ENCODE measurements at places on chromosomes 5 and 9.

DNA sequence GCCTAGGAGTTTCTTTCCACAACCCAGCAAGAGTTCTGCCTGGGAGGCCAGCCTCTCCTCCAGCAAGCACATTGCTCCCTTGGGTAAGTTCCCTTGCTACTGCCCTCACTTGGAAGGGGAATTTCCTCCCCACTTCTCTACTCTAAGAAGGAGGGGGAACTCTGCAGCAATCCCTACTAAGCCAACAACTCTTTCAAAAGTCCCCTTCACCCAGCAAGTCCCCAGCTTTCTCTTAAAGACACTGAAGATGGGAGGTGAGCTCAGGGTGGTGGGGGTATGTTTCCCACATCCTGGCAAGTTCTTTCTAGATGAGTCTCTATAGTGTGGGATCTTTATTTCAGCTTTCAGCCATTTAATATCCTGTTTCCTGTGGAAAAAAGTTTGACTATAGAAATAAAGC is 49.0 kb downstream of the PDE8B start:
- H3K4me1 ChIP-seq = no peaks in the 10 kb centered on the region
- no peak overlapping the region for H3K27ac ChIP-seq
- no peaks in the 10 kb centered on the region for H3K36me3 ChIP-seq
- H3K27me3 ChIP-seq = no peaks in the 10 kb centered on the region
- no peak overlapping the region for H3K4me3 ChIP-seq

DNA sequence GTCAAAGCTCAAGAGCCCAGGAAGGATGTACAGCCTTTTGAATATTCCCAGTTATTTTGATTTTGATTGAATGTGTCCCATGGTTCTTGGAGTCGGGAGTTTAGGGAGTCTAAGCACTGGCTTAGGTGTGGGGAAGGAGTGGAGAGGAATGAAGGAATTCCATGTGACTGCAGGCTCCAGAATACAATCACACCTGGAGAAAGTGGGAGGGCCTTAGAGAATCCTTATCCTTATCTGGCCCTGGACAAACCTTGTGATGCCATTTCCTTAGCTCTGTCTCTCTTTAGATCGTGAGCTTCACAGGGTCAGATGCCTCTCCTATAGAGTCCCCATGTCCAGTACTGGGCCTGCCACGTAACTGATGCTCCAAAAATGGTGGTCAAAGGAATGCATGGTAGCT is 4.2 kb upstream of the EEIG1 start:
- H3K4me3 ChIP-seq = no peak overlapping the region
- no peaks in the 10 kb centered on the region for H3K36me3 ChIP-seq
- H3K4me1 ChIP-seq = peaks cover 20% of the 10 kb centered on the region
- no peaks in the 10 kb centered on the region for H3K27me3 ChIP-seq
- no peak overlapping the region for H3K27ac ChIP-seq

DNA sequence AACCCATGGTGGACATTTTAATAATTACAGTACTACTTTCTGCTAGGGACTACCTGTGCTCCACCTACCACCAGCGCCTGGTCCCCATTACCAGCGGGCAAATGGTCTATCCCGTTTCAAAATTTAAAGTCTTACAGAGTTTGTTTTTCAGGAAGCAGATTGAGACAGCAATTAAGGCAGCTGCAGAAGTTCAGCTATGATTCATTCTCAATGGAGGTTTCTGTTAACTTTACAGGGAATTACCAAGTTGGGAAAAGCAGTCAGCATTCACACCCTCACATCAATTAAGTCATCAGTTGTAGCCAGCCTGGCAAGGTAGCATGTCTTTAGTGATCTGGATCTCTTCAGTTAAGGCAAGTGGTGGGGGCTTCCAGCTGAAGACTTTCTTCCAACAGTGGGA is 410.6 kb upstream of the DAB2 start:
- no peaks in the 10 kb centered on the region for H3K27me3 ChIP-seq
- H3K36me3 ChIP-seq = no peaks in the 10 kb centered on the region
- H3K4me3 ChIP-seq = no peak overlapping the region
- H3K27ac ChIP-seq = no peak overlapping the region
- no peak for DNase-seq
- no peaks in the 10 kb centered on the region for H3K4me1 ChIP-seq

- H3K36me3 ChIP-seq = no peaks in the 10 kb centered on the region
- H3K27ac ChIP-seq = no peak overlapping the region
- DNase-seq = no peak
- H3K4me3 ChIP-seq = no peak overlapping the region
- no peaks in the 10 kb centered on the region for H3K4me1 ChIP-seq
- no peaks in the 10 kb centered on the region for H3K27me3 ChIP-seq
These were observed 4.8 kb upstream of the HSPA9 start for GRCh38 chr5:138580001-138580400.

DNA sequence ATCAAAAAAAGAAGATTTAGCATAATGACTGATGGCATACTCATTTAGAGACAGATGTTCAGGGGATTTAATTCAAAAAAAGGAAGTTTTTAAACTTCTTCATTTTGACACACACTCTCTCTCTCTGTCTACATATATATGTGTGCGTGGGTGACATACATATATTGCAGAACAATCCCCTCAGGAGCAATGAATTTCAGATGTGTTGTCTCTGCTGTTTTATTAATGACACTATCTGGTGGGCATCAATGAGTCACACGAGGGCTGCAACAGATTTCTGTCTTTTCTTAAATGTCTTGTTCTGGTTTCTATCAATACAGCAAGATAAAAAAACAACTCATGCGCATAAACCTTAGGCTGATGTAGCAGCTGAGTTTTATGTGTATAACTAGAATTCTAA is 123.5 kb upstream of the SLCO6A1 start:
- no peaks in the 10 kb centered on the region for H3K4me1 ChIP-seq
- no peak overlapping the region for H3K27ac ChIP-seq
- no peaks in the 10 kb centered on the region for H3K36me3 ChIP-seq
- H3K4me3 ChIP-seq = no peak overlapping the region
- no peak for DNase-seq
- no peaks in the 10 kb centered on the region for H3K27me3 ChIP-seq

DNA sequence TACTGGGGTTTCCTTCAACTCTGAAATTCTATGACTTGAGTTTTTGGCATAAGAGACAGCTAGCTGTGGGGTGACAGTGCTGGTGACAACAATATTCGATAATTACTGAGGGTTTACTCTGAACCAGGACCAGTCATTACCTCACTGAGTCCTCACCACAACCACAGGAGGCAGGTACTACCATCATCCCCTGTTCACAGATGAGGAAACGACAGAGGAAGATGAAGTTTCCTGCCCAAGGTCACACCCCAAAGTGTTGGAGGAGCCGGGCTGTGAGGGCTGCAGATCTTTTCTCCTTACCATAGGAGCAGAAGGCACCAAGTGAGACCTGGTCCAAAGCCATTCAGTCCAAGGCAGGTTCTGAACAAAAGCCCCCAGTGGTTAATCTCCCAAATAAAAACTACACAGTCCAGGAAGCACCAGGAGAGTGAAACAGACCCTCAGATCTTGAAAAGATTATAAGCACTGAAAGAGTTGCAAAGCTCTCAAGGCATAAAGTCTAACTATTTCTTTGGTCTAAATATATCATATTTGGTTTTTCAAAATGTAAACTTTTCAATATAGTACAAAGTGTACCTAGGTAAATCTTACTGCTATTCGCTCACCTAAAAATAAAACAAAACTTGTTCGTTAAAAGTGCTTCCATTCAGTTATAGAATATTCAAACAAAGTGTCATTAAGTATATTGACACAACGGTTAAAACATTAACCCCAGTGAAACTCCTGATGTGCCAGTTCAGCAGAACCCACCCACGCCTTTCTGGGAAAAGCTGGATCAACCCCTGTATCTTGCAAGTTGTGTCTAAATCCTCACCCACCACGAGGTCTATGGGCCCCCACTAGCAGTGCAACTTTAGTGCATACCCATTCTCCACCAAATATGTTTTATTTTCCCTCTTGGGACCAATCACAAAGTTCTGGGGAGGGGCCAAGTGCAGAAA is 82.6 kb upstream of the EQTN start:
- no peak for DNase-seq
- H3K36me3 ChIP-seq = no peaks in the 10 kb centered on the region
- H3K4me1 ChIP-seq = no peaks in the 10 kb centered on the region
- H3K4me3 ChIP-seq = no peak overlapping the region
- no peak overlapping the region for H3K27ac ChIP-seq

DNA sequence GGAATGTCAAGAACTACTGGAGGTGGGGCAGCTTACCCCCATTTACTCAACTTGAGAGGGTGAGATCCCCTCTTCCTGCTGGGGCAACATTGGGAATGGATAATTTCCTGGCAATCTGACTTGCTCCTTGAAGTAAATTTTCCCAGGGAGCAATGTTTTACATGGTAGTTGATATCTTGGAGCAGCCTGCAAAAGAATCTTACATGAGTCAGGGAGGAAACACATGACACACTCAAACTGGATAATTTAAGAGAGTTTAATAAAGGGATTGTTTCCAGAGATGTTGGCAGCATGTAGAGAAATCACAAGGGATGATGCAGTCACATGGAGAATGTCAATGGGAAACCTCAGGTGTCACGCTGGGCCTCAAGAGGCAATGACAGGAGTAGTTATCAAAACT is 212.5 kb downstream of the GAS1 start:
- no peaks in the 10 kb centered on the region for H3K27me3 ChIP-seq
- H3K36me3 ChIP-seq = no peaks in the 10 kb centered on the region
- DNase-seq = no peak
- H3K27ac ChIP-seq = no peak overlapping the region
- H3K4me1 ChIP-seq = peaks cover 6% of the 10 kb centered on the region
- H3K4me3 ChIP-seq = no peak overlapping the region

GRCh38 chr5:518721-519120 is 5.5 kb downstream of the SLC9A3 start:
- DNase-seq = no peak
- H3K27ac ChIP-seq = no peak overlapping the region
- H3K4me3 ChIP-seq = no peak overlapping the region
- no peaks in the 10 kb centered on the region for H3K27me3 ChIP-seq

- H3K4me3 ChIP-seq = no peak overlapping the region
- no peaks in the 10 kb centered on the region for H3K36me3 ChIP-seq
- no peak for DNase-seq
These were observed 52.1 kb upstream of the CACNA1B start for GRCh38 chr9:137825324-137825989.

DNA sequence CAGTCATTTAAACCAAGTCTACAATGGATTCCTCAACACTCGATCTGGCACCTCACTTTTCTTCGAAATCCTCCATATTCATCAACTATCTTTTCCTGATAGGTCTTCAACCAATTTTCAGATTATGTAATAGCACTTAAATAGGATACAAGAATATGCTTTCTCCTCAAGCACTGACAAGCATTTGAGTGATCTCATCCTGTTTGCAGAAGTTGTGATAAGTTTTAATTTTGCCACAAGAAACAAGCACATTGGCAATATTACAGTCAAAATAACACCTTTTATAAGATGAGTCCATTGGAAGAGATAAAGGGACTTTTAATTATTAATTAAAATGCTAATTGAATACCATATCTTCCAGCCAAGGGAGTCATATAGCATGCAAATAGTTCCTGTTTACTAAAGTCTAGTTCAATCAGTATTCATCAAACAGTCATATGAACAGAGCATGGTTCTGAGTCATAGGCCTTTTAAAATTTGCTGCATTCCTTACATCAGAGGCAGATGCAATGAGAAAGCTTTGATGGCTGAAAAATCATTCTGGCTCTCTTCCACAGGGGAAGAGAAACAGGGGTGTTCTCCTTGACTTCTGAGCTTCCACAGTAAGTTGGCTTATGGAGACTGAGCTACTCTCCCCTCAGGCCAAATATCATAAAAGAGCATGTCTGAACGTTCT is 32.7 kb upstream of the ZCCHC9 start:
- no peaks in the 10 kb centered on the region for H3K36me3 ChIP-seq
- no peak for DNase-seq
- H3K4me3 ChIP-seq = no peak overlapping the region
- H3K4me1 ChIP-seq = no peaks in the 10 kb centered on the region
- no peak overlapping the region for H3K27ac ChIP-seq

DNA sequence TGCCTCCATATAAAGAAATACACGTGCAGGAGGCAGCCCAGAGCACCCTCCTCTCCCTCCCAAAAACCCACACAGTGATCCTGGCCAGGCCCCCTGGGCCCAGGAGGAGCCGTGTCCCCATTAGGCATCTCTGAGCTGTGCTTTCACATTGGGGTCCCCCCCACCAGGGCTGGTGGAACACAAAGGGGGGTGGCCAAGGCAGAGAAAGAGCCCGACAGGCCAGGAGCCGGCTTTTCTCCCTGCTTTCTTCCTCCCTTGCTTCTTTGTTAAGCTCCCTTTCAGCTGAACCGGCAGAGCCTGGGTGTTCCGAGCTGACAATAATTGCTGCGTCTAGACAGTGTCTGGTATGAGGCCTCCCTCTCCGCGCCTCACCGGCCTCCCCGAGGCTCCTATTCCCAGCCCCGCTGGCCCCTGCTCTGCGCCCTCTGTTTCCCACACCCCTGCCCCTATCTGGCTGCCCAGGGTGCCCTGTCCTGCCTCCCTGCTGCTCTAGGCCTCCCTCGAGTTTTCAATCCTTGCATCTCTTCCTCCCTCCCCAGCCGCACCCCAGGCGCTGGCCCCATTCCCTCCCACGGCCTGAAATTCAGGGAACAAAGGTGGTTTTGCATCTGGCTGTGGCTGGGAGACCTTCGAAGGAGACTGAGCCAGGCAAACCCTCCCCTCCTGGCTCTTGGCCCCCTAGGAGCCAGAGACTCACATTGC is 120.6 kb downstream of the C9orf50 start:
- H3K4me3 ChIP-seq = no peak overlapping the region
- peaks cover 44% of the 10 kb centered on the region for H3K4me1 ChIP-seq
- peak overlapping the region; percentile 94 for H3K27ac ChIP-seq
- H3K27me3 ChIP-seq = no peaks in the 10 kb centered on the region
- H3K36me3 ChIP-seq = no peaks in the 10 kb centered on the region

DNA sequence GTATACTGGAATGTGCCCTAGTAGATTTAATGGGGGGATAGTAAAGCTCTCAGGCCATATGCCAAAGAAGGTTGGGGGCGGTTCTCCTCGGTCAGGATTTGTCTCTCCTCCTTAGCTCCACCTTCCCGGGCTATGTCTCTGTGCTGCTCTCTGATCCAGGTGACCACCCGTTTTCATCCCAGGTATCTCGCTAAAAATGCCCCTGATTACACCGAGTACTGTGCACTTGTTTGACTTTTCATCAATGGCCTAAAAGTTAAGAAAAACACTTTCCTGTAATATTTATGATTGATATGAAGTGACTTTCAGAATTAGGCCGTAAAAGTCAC is 724 bp downstream of the NDUFS6 start:
- peak overlapping the region; percentile 92 for H3K4me3 ChIP-seq
- no peaks in the 10 kb centered on the region for H3K27me3 ChIP-seq
- H3K36me3 ChIP-seq = no peaks in the 10 kb centered on the region
- H3K27ac ChIP-seq = no peak overlapping the region
- DNase-seq = peak; percentile 34
- peaks cover 12% of the 10 kb centered on the region for H3K4me1 ChIP-seq

GRCh38 chr9:96169484-96169883 is 132.5 kb downstream of the HSD17B3 start:
- H3K27me3 ChIP-seq = no peaks in the 10 kb centered on the region
- H3K36me3 ChIP-seq = no peaks in the 10 kb centered on the region
- no peak overlapping the region for H3K4me3 ChIP-seq
- peaks cover 28% of the 10 kb centered on the region for H3K4me1 ChIP-seq

GRCh38 chr5:93280518-93280917 is 300.5 kb downstream of the NR2F1-AS1 start:
- H3K27me3 ChIP-seq = no peaks in the 10 kb centered on the region
- no peak for DNase-seq
- H3K4me1 ChIP-seq = peaks cover 9% of the 10 kb centered on the region
- H3K27ac ChIP-seq = no peak overlapping the region
- no peak overlapping the region for H3K4me3 ChIP-seq
